CD4-positive, alpha-beta T cell (primary cell): ENCODE measurements at places on chromosomes 7 and 10. TPM values are rescaled to one million over a fixed set of nuclear protein-coding genes. Genes with fewer than 3 reads are reported as not detected.

GRCh38 chr10:9166770-9167169 lies 1112.3 kb downstream of the GATA3 start:
- DNase-seq = no peak

DNA sequence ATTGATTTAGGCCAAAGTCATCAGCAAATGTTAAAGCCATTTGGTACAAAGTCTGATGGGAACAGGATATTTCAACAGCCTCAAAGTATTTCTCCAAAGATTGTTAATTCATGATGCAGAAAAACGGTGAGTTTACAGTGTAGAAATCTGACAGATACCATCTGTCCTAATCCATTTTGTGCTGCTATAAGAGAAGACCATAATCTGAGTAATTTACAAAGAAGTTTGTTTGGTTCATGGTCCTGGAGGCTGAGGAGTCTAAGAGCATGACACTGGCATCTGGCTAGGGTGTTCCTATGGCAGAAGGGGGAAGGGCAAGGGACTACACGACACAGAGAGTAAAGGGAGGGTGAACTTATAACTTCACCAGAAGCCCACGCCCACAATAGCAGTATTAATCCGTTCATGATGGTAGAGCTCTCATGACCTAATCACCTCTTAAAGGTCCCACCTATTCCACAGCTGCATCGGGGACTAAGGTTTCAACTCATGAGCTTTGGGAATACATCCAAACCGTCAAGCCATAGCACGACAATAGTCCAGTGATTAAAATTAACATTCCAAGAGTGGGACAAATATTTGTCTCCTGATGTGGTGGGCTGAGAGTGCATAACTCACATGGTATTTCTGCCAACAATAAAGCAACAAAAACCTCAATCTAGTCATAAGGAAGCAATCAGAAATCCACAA lies 298.6 kb upstream of the AKR1E2 start:
- DNase-seq = no peak

GRCh38 chr7:151704960-151705635 lies 171.8 kb downstream of the PRKAG2 start:
- DNase-seq = no peak

GRCh38 chr10:119113751-119114732 lies 10.1 kb downstream of the DENND10 start:
- DNase-seq = no peak

Gene EPDR1
- not detected for total RNA-seq

Gene SLIT1
- total RNA-seq = 0.39 TPM
